Activated naive CD4-positive, alpha-beta T cell treated with anti-CD3 and anti-CD28 coated beads, Interleukin-2, amount 50 U/mL, for 16 hours (primary cell): ENCODE measurements at places on chromosomes 13 and 19.

GRCh38 chr19:16461630-16462051 is 10.1 kb downstream of the EPS15L1 start:
- no peak for DNase-seq

GRCh38 chr19:16867211-16867610 is 21.6 kb upstream of the F2RL3 start:
- no peak for DNase-seq

DNA sequence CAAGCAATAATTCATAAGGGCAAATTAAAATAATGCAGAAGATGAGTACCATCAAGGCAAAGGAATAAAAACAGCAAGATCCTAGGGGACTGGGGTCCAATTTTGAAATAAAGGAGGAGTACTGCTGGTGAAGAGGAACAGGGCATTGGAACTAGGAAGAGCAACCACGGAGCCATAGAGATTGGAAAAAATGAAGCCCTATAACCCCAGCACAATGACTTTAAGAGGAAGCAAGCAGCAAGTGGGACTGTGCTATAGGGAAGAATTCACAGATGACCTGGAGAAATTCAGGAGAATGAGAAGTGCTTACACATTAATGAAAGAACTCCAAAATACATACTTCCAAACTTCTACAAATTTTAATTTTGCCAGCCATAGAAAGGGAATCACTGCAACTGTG is 44.9 kb upstream of the ITM2B start:
- no peak for DNase-seq

DNA sequence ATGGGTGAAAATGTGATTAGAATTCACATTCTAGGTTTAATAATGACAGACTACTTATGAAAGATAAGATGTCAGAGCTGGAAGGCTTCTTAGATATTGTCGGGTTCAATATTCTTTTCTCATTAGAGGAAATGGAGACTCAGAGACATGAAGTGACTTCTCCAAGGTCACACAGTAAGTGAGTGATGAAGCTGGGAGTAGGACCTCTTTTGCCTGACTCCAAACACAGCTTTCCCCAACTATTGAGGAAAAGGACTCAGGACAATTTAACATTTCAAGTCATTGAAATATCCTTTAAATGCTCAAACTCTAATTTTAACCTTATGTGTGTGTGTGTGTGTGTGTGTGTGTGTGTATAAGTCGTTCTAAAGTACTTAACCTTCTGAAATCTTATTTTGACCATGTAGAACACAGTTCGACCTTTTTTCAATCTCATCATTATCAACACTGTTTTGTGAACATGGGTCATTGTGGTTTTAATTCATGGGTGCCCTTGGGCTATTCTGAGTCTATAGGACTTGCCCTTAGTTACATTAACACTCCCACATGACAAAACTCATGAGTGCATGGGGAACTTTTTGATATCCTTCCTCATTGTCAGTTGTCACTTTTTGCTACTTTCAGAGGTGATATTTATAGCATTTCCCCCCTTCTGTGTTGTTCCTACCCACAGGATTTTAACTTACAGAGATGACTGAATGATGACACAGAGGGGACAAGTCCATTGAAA is 53.0 kb downstream of the LRCH1 start:
- no peak for DNase-seq

GRCh38 chr19:20858218-20858617 is 64.8 kb upstream of the ZNF85 start:
- DNase-seq: no peak

- DNase-seq: no peak
Observed at GRCh38 chr13:28626266-28626665, 32.7 kb upstream of the POMP start.

GRCh38 chr13:35954207-35954560 is 177.0 kb downstream of the DCLK1 start:
- DNase-seq: no peak

GRCh38 chr13:102881819-102882686 is 36.2 kb downstream of the ERCC5 start:
- DNase-seq: no peak
